Midbrain (tissue), 1 donor: ENCODE measurements at places on chromosomes 5 and 9.

DNA sequence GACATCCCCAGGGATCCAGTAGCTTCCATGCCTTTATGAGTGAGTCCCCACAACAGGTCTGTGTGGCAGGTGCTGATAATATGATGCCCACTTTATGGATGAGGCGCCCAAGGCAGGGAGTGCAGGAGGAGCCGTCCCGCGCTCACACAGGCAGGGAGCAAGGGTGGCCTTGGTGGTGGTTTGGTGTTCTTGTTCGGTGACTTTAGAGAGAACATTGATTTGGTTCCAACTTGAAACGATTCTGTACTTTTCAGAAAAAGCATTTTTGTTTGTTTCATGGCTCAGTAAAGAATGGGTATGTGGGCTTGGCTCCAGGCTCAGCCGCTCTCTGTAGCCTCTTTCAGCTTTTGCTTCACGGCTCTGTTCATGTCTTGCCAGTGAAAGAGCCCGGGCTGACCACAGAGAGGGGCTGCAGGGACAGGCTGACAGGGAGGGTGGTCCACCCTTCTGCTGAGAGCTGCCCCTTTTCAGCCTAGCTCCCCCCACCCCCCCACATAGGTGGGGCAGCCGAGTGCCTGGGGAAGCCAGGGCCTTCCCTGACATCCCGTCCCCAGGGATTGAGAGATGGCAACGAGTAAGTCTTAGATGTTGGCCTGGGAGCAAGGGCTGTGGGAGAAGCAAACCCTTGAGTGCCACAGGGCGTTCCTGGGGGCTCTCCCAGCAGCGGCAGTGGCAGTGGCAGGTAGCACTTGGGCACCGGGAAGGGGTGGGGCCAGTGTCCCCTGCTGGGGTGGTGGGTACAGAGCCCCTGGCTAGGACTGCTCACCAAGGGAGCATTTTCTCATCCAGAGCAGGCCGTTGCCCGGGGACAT, 28.0 kb downstream of the NCS1 start:
- peak; percentile 68 for DNase-seq

DNA sequence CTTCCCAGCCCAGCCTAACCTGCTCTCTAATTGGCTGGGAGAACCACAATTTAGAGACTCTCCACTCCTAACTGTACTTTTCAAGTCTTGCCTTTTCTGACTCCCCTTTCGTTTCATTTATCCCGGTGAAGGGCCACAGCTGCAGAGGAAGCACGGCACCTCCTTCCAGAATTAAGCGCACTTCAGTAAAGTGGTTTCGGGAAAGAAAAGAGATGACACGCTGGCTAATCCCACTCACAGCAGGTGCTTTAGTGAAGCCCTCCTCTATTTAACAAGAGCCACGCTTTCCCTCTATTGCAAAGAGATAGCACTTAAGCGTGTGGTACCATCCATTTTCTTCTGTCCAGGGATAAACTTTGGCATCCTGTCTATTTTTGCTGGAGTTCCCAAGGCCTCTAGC, 4.8 kb downstream of the DNAH5 start:
- DNase-seq: no peak

- DNase-seq: no peak
These were observed 19.9 kb downstream of the TNFSF8 start for GRCh38 chr9:114910541-114910940.

GRCh38 chr5:1734908-1735289, 64.7 kb downstream of the MRPL36 start:
- DNase-seq: no peak

GRCh38 chr9:122814545-122814944, 13.8 kb downstream of the PDCL start:
- DNase-seq: no peak

GRCh38 chr5:35146406-35146805, 83.9 kb downstream of the PRLR start:
- DNase-seq: no peak

GRCh38 chr9:18268381-18268780, 205.6 kb upstream of the ADAMTSL1 start:
- DNase-seq: no peak

DNA sequence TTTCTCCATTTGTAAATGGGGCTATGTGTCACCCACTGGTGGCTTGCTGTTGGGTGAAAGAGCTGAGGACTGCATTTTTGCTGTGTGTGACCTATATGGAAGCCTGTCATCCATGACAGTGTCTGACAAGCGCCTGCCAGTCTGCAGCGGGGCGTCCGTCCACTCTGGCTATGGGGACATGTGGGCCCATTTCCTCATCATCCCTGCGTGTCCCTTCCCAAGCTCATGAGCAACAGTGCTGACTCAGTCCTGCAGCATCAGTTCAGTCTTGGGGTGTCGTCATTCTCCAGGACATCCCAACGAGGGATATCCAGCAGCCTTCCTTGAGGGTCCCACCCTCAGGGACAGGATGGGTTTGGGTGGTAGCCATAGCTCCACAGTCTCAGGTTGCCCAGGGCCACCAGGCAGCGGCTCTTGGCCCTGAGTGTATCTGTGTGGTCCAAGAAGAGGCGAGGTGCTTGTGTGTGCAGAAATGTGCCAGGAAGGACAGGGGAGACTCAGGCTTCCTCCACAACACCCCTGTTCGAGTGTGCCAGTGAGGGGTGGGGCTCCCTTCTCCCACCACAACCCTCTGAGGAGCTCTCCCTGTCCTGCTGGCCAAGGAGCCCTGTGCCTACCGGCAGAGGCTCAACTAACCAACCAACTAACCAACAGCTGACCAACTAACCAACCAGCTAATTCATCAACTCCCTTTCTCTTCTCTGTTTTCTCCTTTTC, 2.1 kb downstream of the FGD3 start:
- DNase-seq: no peak

- DNase-seq: no peak
These were observed 22.4 kb downstream of the LYRM7 start for GRCh38 chr5:131193106-131193505.

DNA sequence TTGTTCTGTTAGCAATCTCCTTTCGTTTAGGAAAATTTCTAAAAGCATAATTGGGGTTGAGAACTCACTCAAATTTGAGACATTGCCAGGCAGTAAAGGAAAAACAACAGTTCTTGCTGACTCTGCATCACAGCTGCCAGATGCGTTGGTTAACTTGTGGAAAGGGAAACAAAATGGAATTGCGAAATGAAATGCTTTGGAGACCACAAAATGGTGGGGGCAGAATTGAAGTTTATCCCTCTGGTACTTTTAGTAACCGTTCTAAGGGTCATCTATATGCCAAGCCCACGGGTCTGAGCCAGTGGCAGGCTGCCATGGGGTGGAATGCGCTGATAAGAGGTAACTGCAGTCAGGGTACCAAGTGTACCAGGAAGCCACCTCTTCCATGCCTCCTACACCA, 28.6 kb upstream of the SELENOP start:
- no peak for DNase-seq

DNA sequence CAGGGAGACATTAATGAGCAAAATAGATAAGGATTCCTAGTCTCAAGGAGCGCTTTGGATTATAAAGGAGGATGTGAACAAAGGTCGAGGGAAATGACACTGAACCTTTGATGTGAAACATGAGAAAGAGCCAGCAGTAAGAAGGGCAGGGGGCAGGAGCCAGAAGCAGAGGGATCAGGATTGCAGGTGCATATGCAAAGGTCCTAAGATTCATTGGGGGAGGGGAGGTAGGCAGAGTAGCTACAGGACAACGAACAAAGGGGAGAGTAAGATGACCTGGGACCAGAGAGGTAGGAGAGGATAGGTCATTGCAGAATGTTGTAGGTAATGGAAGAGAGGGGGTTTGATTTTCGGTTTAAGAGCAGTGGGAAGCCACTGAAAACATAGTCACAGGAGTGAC, 129.2 kb upstream of the TRPM3 start:
- DNase-seq: no peak

- no peak for DNase-seq
These were observed 2.0 kb downstream of the DAB2 start for GRCh38 chr5:39422728-39423285.

- no peak for DNase-seq
These were observed 27.6 kb upstream of the ECM2 start for GRCh38 chr9:92563116-92564100.

GRCh38 chr9:77128125-77128789, 49.1 kb upstream of the VPS13A start:
- no peak for DNase-seq

GRCh38 chr9:129258124-129258822, 80.2 kb upstream of the IER5L start:
- peak; percentile 91 for DNase-seq

DNA sequence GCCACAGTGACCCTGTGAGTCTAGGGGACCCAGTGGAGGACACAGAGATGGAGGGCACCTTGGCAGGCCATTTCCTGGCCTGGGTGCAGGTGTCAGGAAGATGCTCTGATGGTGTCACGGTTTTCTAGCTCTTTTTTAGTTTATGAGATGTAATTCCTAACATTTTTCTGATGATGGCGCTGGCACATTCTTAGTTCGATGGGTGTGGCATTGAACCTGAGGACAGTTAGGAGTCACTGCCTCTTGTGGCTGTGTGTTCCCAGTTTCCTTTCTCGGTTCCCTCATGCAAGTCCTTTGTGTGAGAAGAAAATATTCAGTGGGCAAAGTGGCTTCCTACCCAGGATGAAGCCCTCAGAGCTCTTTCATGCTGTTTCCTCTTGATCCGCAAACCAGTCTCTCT, 129.4 kb upstream of the ICE1 start:
- DNase-seq: no peak

GRCh38 chr9:35852267-35852815, 17.9 kb downstream of the OR13J1 start:
- DNase-seq: no peak

DNA sequence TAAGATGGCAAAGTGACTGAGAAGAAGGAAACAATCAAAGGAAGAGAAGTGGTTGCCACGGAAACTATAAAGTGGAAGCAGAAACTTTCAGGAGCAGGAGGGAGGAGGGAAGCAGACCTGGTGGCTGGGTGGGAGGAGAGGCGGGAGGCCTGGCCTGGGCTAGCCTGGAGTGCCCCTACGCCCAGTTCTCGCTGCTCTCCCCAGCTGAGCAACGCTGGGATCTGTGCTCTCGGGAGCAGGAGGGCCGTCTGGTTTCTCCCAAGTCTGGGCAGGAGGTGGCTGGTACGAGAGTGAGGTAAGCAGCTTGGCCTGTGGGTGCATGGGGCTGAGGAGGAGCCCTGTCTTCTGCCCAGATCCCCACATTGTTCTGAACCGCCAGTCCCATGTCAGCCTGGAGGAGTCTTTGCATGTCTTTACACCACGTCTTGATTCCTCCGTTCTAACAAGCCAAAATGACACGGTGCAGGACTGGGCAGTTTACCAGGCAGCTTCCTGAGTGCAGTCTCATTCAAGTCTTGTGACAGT, 15.0 kb upstream of the DAB2IP start:
- DNase-seq: peak; percentile 33

GRCh38 chr5:173680660-173681242, 64.3 kb upstream of the BOD1 start:
- no peak for DNase-seq

- DNase-seq: no peak
These were observed 73.9 kb downstream of the WNK2 start for GRCh38 chr9:93257808-93258331.

DNA sequence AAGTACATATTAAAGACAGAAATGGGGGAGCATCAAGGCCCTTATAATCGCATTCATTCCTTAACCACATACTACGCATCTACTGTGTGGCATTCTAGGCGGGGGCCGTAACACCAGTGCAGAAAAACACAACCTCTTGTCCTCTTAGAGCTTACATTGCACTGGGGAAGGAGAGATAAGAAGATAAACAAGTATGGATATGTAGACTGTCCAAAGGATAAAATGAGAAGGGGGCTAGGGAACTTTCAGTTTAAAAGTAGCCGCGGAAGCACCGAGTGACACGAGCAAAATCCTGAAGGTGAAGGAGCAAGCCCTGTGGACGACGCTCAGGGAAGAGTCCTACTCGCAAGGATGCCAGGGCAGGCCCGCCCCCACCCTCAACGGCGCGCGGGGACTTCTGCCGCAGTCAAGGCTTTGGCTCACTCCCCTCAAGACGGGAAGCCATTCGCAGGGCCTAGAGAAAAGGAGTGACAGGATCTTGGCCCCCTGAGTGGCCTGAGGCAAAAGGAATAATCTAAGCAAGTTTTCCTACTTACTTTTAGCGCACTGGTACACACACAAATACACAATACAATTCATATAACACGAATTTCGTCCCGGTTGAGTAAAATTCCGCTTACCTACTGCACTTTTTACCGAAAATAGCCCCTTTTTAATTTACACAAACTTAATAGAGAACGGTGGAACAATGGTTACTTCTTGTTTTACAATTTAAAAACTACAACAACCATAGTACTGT, 1.3 kb upstream of the NIPBL start:
- peak; percentile 51 for DNase-seq

DNA sequence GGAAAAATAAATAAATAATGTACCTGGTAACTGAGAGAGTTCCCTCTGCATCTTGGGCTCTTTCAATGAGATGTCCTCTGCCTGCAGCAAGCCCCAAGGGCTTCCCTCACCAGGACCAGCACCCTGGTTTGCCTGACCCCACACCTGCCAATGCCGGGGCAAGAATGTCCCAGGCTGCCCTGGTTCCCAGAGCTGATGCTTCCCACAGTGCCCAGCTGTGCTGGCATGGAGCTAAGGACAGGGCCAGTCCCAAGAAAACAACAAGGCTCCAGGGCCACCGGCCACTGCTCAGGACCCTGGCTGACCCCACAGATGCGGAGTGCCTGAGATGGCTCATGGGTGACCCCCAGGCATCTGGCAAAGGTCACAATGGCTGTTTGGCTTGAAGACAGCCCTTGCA, 123.5 kb downstream of the KCNIP1 start:
- DNase-seq: no peak

DNA sequence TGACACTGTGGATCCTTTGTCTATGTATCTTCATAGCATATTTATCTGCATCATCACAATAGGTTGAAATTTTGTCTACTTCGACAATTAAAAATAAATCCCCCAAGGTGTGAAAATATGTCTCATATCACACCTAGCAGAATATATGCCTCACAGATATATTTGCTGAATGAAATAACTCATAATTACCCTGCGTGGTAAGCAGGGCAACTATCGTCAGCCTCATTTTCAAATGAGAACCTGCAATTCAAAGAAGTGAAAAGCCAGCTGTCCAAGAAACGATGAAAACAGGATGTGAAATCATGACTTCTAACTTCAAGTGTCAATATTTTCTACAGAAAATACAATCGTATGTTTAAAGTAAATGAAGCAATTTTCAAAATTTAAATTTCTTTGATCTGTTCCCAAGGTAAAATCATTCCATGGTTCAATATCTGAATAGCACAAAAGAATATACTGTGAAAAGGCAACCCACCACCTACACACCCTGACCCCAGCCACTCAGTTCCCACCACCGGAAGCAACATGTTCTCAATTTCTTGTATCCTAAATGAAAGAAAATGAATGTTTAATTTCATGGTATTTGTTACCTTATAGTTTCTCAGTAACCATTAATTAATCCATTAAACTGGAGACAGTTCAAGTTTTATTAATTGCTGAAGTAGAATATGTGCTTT, 57.1 kb downstream of the TBCA start:
- DNase-seq: no peak

GRCh38 chr9:15077946-15078729, 167.9 kb upstream of the FREM1 start:
- no peak for DNase-seq

- no peak for DNase-seq
These were observed 13.5 kb downstream of the TBC1D9B start for GRCh38 chr5:179893958-179894895.

- DNase-seq: peak; percentile 38
These were observed 79.6 kb upstream of the RNU6ATAC start for GRCh38 chr9:134243778-134244467.
